Stimulated activated CD8-positive, alpha-beta memory T cell treated with anti-CD3 and anti-CD28 coated beads, Interleukin-12 subunit alpha, Interleukin-12 subunit beta, amount 100 ng/mL, for 1 hour (primary cell): ENCODE measurements at places on chromosomes 1 and 21.

DNA sequence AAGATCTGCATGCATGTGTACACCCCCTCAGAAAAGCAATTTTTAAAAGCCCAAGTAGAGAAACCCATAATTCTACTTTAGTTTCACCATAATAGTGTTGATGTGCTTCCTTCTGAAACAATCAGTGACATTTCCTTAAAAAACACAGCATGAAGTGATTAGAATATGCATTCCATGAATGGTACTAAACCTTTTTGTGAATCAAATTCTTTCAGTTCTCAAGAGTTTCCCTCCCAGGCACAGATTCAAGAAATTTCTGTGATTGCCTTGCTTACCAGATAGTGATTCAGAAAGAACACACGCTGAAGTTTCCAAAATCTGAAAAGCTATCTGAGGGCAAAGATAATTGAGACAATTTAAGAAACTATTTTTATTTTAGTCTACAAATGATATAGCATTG lies 136.4 kb upstream of the ADGRL2 start:
- DNase-seq, result no peak

DNA sequence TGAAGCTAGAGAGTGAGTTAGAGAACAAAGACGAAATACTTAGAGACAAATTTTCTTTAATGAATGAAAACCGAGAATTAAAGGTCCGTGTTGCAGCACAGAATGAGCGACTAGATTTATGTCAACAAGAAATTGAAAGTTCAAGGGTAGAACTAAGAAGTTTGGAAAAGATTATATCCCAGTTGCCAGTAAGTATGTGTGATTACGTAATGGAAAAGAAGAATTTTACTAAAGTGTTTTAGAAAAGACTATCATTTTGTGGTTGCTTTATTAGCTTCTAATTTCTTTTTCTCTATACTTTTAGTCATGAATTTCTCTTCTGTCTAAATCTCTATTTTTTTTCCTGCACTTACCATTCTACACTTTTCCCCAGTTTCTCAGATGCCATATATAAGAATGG lies 26.7 kb downstream of the CCDC18 start:
- DNase-seq, result no peak

- no peak for DNase-seq
Measured at GRCh38 chr1:44347280-44347679, 7.8 kb downstream of the ERI3 start.

- no peak for DNase-seq
Measured at GRCh38 chr1:233078396-233078795, 128.0 kb downstream of the NTPCR start.

DNA sequence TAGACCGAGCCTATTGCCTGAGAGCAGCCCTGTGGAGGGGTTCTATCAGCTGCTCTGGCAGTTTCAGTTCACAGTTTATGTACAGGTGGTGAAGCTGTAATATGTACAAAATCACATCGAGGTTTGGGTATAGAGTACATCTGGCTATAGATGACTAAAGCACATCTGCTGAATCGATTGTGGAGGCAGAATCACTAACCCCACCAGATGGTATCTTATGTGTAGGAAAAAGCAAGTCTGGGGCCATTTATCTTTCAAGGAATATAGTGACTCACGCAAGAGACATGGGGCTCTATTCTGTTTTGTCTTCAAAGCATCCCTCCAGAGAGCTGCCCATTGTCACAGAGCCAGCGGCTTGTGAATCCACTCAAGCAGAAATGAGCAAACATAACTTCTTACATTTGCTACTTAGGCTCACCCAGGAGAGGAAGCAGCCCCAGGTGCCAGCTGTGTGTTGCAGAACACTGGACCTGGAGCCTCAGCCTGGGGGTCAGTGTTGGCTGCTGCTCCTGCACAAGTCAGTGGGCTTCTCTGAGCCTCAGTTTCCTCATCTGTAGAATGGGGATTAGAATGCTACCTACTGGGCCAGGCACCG lies 21.3 kb downstream of the MIIP start:
- DNase-seq, result no peak
